ENCODE measurements at places on chromosomes 1 and 21. TPM values are rescaled to one million over a fixed set of nuclear protein-coding genes. Genes with fewer than 3 reads are reported as not detected.

The CYP4B1 gene
- total RNA-seq, result 3.3 TPM

The DYRK1A gene
- total RNA-seq, result 25.4 TPM

The KCNC4 gene
- total RNA-seq, result 2.5 TPM

The CXADR gene
- 13.3 TPM for total RNA-seq

The SELP gene
- total RNA-seq, result not detected

The RAP1GAP gene
- 0.46 TPM for total RNA-seq

The OR13G1 gene
- total RNA-seq, result not detected

The OR2T35 gene
- not detected for total RNA-seq

The LRRC38 gene
- total RNA-seq, result not detected

The SLC26A9 gene
- 0.19 TPM for total RNA-seq
